ENCODE measurements at places on chromosomes 3 and 15.

DNA sequence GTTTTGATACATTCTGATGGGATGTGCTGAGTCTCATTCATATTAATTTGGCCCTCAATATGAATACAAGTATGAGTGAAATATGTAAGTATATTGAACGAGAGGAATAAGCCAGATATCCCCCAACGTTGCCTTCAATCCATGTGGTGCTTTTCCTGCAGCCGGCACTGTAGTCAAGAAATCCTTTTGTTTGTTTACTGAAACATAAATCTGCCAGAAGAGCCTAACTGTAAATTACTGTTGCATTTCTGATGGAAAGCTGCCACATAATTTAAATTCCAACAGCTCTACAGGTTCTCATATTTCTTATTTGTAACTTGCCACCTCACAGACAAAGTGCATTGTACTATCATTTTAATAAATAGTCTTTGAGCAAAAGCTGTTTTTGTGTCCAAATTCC is 314.0 kb downstream of the KBTBD8 start:
- no peak for DNase-seq

DNA sequence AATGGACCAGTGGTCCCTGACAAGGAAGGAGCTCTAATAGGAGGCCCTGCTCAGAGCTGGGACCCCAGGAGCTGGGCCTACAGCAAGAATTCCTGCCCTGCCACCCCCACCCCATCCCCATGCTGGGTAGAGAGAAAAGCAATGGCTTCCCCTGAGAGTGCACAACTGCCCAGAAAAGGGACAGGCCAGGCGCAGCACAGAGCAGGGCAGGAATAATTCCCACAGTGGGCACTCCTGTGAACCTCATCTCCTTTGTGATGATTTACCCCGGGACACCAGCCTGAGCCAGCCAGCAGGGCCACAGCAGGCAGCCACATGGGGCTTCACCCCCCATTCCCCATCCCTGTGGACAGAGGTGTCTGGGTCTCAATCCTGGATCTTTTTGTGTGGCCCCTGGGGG is 104.0 kb upstream of the IQSEC1 start:
- no peak for DNase-seq

DNA sequence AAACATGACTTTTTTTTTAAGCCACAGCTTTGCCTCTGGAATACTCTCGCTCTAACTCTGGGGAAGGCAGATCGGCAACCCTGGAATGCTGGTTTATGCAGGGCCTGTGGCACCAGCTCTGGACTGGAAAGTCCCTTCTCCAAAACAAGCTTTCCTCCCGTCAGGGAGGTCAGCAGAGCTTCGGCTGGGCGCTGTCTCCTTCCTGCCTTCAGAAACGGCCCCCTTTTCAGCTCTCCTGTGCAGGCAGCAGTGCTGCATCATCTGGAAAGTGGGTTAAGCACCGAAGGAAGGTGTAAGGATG is 42.7 kb upstream of the SKOR1 start:
- DNase-seq = no peak

DNA sequence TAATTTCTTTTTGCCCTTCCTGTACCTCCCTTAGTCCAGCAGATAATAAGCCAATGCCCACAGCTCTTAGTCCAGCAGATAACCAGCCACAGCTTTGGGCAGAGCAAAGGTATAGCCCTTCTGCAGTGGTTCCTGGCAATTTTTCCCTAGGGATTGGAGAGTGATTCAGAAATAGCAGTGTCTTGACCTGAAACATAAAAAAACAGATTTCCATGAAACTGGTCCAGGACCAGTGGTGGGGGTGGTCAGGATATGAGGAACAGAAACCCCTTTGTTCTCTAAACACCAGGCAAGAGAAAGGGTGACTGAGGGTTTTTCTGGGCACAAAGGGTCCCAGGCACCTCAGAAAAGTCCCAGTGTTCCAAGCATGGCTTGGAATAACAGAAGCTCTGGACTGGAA is 103.4 kb downstream of the ARRDC4 start:
- no peak for DNase-seq

DNA sequence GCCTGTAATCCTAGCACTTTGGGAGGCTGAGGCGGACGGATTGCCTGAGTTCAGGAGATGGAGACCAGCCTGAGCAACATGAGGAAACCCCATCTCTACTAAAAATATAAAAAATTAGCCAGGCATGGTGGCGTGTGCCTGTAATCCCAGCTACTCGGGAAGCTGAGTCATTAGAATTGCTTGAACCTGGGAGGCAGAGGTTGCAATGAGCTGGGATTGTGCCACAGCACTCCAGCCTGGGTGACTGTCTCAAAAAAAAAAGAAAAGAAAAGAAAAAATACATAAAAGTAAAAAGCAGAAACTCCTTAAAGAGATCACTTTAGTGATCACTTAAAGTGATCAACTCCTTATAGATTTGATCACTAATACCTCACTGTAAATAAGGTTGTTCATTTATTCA is 78.0 kb downstream of the GMPS start:
- DNase-seq = peak; percentile 42

GRCh38 chr15:25671132-25671531 is 192.0 kb downstream of the ATP10A start:
- peak; percentile 50 for DNase-seq

GRCh38 chr3:32237670-32238452 is 619 bp upstream of the CMTM8 start:
- DNase-seq = no peak

- DNase-seq = no peak
Observed at GRCh38 chr3:192372616-192373015, 354.7 kb downstream of the FGF12 start.

DNA sequence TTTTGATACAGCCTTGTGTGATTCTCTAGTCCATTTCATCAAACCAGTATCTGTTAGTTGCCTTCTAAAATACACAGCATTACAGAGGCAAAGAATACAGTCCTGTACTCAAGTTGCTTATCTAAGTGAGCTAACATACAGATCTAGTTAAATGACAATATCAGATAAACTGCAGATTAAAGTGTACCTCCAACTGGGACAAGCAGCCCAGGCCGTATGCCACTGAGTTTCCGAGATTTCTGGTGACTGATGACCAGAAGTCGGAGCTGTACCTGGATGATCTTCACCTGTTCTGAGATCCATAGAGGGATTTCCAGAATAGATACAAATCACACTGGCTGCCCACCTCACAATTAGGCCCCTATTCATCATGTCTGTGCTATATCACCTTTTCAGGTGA is 6.3 kb upstream of the TRIM59 start:
- no peak for DNase-seq

DNA sequence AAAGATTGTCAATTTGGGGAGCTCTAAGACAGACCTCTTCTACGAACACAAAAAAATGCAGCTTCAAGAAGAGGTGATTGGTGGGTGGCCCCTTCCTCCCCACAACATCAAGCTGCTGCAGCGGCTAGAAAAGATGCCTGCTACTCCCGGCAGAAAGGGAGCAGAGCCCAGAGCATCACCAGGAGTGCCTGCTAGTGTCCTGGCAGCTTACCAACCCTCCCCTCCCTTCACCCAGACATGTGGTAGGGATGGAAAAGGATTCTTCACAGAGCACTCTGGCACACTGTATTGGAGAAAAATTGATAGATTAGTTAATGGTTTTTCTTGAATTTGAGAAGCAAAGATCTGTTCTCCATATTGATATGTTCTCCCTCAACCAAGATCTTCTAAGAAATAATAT is 10.8 kb downstream of the IP6K1 start:
- DNase-seq = no peak
